ENCODE measurements at places on chromosomes 6 and 20. TPM values are rescaled to one million over a fixed set of nuclear protein-coding genes. Genes with fewer than 3 reads are reported as not detected.

The KCNG1 gene
- 0.85 TPM for total RNA-seq

The DPPA5 gene
- not detected for total RNA-seq

DNA sequence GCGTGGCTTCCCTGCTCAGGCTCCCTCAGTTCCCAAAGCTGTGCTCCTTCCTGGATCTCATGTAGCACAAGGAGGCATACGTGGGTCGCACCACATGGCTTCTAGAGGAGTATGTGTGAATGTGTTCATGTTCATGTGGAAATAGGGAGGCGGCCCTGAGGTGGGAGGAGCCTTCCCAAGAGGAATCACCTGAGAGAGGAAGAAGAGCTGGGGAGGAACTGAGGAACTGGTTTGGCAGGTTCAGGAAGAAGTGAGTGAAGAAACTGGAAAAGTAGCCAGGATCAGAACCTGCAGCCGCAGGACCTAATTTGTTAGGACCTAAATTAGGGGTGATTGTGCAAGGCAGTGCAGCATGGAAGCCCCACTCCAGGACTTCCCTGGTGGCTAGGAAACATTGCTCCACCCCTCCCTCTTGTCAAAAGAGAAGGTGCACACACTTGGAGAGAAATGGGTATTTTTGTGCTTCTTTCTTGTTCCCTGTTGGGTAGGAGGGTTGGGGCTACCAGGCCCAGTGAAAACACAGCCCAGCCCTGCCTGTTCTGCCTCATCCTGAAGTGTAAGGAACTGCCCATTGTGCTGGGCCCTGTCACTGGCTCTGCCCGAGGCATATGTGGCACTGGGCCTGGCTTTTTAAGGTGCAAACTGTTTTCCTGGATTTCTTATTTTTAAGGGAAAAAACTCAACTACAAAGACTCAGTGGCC lies 20.7 kb downstream of the SYNJ2 start:
- no peak for DNase-seq

- DNase-seq: no peak
Observed at GRCh38 chr6:36743032-36743431, 45.4 kb downstream of the RAB44 start.

GRCh38 chr20:20276811-20277530 lies 90.9 kb upstream of the INSM1 start:
- DNase-seq: no peak

Data from G401 (cell line).